ENCODE measurements at places on chromosomes 6 and 20.
A peak's percentile ranks its signal among the peaks of the same experiment; 100 is the strongest.

DNA sequence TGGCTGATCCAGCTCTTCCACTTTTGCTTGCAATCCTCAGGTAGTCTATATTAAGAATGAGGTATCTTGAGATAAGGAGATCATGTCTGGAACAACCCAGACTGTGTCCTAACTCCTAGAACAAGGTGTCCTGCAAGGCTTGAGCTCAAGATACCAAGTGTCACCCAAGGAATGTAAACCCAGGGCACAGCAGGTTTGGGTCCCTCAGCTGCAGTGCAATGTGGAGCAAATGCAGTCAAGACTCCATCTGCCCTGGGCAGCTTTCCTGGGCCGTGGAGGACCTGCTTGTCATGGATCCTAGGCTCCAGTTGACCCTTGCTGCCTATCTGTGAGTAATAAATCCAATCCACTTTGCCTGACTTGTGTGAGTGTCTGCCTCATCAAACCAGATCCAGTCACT lies 166.1 kb downstream of the OTOR start:
- DNase-seq = no peak

GRCh38 chr6:34836451-34836850 lies 44.6 kb downstream of the BLTP3A start:
- DNase-seq = no peak

DNA sequence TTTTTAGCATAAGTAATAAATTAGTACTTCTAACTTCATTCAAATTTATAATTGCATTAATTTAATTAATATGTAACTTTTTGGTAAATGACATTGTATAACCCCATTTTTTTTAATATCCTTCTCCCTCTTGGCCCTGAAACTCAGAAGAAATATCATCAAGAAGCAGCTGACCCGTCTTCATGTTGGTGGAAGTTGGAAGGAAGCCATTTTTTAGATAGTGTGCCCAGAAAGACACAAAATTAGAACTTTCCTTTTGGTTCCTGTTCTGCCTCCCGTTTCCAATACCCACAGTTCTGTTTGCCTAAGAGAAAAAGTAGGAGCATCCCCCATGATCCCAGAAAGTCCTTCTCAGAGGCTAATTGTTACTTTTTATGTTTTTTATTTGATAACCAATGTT lies 65.5 kb downstream of the PLCB4 start:
- no peak for DNase-seq

- DNase-seq = peak; percentile 77
Observed at GRCh38 chr6:26022132-26022472, 59.5 kb downstream of the TRIM38 start.

- DNase-seq = no peak
Observed at GRCh38 chr6:112710710-112711109, 363.6 kb downstream of the RFPL4B start.

- DNase-seq = no peak
Observed at GRCh38 chr6:75604294-75604693, 2.6 kb downstream of the SENP6 start.

DNA sequence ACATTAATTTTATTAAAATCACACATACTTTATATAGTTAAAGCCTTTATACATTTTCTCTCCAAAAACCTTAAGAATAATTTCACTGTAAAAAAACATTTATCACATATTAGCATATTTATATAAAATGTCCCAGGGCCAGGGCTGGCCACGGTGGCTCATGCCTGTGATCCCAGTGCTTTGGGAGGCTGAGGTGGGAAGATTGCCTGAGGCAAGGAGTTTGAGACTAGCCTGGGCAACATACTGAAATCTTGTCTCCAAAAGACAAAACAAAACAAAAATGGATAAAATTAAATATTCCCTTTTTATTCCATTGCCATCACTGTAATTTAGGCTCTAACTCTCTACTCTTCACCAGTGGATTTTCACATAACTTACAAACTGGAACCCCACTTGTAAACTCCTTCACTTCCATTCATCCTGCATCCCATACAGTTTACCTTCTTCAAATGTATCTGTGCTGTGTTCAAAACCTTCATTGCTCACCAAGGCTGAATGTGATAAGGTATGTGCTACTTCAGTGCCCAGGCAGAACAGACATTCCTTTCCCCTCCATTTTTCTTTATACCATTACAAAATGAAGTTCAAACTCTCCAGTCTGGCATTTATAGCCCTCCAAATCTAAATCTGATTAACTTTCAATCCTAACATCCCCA lies 42.9 kb upstream of the PIM1 start:
- no peak for DNase-seq

- DNase-seq = peak; percentile 14
Observed at GRCh38 chr6:24205020-24205492, 79.0 kb downstream of the NRSN1 start.

DNA sequence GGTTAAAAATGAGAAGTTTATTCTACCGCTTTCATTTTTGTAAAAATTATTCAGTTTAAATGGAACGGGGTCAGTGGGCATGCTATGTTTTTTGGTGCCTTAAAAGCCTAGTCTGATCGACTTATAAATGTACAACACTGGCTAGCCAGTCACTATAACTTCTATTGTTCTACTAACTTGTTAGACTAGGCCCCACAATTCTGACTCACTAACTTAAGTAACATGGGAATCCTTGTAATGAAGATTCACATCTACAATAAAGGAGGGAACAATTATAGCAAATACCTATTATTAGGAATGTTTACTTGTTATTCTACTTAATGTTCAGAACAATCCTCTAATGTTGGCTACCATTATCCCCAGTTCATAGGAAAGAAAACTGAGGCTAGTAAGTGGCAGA lies 28.5 kb downstream of the REPS1 start:
- no peak for DNase-seq

- DNase-seq = no peak
Observed at GRCh38 chr20:43318755-43319297, 129.1 kb upstream of the PTPRT start.

DNA sequence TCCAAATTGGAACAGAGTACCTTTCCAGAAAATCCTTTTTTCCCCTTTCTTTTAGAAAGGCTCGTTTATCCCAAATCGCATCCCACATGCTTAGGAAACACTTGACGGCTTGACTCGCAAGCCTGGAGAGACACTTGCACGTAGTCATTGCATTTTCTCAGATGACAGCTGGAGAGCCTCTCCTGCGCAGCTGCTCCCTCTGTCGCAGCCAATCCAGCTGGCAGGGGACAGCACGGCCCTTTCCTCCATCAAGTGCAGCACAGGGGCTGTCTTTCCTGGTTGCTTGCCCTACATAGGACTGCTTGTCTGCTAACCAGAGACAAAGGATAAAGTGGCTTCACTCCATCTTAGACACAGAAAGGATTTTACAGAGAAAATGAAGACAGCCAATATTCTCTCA lies 77.6 kb upstream of the RGS17 start:
- no peak for DNase-seq

DNA sequence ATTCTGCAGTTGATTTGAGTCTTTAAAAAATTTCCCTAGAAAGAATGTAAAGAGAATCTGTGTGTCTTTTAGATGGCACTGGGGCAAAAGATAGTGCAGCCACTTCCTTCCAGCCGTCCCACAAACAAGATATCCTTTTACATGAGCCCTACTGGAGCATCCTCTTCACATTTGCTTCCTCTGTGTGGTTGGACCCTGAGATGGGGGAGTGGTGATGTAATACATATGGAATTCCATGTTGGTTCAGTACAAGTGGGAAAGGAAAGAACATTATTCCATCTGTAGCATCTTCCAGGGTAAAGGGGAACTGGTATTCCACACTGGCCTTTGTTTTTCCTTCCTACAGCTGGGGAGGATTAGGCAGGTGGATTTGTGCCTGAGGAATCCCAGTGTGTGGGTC lies 78.9 kb upstream of the ISM1 start:
- DNase-seq = peak; percentile 37

GRCh38 chr6:10193321-10193720 lies 221.6 kb downstream of the TFAP2A start:
- no peak for DNase-seq

DNA sequence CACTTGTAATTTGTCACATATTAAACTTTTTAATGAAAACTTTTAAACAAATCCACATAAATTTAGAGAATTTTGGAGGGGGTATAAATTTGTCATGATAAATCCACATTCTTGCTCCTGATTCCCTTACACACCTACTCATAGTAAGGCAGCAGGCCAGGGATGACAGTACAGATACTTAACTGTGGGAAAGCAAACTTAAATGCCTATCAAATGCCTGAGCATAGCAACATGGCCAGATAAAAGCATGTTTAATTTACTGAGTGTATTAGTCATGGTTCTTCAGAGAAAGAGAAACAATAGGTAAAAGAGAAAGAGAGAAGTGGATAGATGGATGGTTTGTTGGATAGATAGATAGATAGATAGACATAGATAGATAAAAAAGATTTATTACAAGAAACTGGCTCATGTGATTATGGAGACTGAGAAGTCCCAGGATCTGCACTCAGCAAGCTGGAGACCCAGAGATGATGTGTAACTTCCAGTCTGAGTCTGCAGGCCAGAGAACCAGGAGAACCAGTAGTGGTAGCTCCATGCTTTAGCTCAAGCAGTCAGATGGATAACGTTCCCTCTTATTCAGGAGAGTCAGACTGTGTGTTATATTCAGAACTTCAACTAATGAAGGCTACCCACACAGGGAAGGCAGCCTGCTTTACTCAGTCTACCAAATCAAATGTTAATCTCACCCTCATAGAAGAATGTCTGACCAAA lies 15.9 kb upstream of the ADGRF1 start:
- no peak for DNase-seq

DNA sequence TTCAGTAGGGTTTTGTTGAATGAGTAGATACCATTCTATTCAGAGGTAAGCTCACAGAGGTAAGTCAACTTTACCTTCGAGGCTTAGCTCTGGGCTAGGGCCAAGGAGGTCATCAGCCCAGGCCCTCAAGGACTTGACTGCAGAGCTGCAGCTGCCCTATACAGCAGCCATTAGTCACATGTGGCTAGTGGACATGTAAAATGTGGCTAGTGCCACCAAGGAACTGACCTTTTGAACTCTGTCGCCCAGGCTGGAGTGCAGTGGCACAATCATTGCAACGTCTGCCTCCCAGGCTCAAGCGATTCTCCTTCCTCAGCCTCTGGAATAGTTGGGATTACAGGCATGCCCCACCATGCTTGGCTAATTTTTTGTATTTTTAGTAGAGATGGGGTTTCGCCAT lies 47.9 kb upstream of the EPB41L1 start:
- no peak for DNase-seq

GRCh38 chr20:5660346-5660745 lies 89.9 kb upstream of the SHLD1 start:
- DNase-seq = no peak

DNA sequence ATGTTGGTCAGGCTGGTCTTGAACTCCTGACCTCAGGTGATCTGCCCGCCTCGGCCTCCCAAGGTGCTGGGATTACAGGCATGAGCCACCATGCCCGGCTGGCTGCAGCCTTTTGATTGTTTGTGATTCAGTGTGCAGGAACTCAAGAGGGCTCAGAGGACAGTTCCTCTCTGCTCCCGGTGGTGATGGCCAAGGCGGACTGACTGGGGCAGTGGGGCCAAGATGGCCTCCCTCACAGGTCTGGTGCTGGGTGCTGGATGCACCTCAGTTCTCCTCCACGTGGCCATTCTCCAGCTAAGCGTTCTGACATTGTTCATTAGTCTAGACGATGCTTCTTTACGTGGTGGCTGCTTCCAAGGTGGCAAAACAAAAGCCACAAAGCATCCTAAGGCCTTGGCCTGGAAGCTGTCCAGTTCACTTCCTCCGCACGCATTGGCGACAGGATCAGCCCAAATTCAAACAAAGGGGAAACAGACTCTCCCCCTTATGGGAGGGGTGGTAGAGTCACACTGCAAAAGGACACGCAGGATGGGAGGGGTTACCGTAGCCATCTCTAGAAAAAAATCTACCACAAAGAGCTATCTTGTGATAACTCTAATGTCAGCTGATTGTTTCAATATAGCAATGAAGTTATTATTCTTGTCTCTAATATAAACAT lies 146.9 kb downstream of the FOXC1 start:
- DNase-seq = no peak

- DNase-seq = no peak
Observed at GRCh38 chr6:104728448-104728847, 131.3 kb downstream of the HACE1 start.

- no peak for DNase-seq
Observed at GRCh38 chr20:2736441-2736840, 43.9 kb downstream of the EBF4 start.

DNA sequence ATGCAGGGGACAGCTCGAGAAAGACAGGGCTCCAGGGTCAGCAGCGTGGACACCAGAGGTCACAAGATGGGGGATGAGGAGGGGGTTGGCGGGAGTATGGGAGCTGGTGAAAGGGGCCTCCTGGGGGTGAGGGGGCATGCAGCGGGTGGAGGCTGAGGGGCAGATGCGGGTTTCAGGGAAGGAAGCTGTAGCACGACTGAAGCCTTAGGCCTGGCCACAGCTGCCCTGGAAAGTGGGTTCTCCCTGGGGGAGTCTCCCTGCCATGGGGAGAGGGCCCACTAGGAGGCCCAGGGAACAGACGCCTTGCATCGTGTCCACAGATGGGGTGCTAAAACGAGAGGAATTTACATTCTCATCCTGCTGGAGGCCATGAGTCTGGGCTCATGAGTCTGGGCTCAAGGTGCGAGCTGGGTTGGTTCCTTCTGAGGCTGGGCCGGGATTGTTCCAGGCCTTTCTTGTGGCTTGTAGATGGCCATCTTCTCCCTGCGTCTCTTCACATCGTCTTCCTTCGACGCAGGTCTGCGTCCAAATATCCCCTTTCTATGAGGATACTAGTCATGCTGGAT lies 18.0 kb downstream of the APCDD1L start:
- no peak for DNase-seq

GRCh38 chr20:5970381-5970780 lies 19.9 kb downstream of the MCM8 start:
- no peak for DNase-seq

DNA sequence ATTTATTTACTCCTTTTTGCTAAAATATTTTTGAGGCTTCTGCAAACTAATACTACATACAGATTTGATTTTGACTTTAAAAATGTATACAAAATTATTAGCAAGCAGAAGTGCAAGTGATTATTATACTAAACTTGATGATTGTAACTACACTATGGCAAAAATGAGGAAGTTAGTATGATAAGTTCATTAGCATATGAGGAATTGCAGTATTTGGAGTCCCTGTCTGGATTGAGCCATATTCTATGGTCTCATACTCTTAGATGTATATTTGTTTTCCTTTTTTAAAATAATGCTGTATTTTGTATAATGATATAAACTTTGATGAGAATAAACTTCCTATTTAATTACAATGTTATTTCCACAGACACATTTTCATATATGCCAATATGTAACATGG lies 13.9 kb downstream of the CRISP3 start:
- DNase-seq = no peak

Data from HFF-Myc (cell line).